NCI-H146 (cell line): ENCODE measurements at places on chromosomes 3 and 15.

DNA sequence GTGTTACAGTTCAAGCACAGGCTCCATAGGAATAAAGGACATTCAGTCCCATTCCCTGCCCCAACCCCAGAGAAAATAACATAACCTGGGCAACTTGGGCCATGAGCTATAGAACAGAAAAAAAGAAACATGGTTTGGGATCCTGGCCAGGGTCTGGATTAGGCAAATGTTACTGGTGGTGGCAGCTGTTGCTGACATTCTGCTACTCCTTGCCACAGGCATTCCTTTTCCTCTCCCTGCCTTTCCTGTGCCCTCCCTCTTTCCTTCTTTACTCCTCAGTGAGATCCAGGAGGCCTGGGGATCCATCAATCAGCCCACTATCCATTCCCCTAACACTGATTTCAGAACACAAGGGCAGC lies 129.1 kb downstream of the NTRK3 start:
- no peak for DNase-seq

DNA sequence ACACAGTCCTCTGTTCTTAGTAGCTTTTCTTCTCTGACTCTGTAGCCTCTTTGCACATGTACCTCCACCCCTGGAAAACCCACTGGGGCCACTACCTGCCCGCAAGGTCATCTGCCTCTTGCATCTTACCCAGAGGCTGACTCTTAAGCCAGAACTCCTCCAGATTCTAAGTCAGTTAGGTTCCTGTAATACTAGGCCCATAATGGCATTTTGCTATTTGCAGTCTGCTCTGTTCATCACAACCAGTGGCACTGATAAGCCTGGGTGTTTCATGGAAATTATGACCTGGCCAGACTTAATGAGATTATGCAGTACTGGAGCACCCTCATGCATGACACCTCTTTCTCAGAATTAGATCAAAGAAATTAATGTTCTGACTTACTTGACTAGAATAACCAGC lies 31.7 kb upstream of the ATG7 start:
- no peak for DNase-seq

GRCh38 chr3:48696156-48696555 lies 10.4 kb upstream of the NCKIPSD start:
- DNase-seq = no peak

- DNase-seq = no peak
Observed at GRCh38 chr3:115808816-115809215, 185.5 kb downstream of the GAP43 start.

GRCh38 chr3:143482106-143483088 lies 362.8 kb downstream of the CHST2 start:
- DNase-seq = no peak

DNA sequence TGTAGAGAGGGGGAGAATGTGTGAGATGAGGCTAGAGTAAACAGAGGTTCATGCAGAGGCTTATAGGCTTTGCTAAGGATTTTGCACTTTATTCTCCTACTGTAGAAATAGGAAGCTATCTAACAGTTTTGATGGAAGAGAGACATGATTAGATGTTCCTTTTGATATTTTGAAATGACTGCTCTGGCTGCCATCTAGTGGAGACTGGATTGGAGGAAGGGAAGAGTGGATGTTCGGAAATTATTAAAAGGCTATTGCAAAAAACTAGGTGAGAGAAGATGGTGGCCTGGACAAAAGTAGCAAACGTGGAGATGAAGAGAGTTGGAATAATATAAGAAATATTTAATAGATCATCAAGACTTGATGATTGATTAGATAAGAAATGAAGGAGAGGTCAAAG lies 42.2 kb downstream of the SYN2 start:
- DNase-seq = peak; percentile 44

DNA sequence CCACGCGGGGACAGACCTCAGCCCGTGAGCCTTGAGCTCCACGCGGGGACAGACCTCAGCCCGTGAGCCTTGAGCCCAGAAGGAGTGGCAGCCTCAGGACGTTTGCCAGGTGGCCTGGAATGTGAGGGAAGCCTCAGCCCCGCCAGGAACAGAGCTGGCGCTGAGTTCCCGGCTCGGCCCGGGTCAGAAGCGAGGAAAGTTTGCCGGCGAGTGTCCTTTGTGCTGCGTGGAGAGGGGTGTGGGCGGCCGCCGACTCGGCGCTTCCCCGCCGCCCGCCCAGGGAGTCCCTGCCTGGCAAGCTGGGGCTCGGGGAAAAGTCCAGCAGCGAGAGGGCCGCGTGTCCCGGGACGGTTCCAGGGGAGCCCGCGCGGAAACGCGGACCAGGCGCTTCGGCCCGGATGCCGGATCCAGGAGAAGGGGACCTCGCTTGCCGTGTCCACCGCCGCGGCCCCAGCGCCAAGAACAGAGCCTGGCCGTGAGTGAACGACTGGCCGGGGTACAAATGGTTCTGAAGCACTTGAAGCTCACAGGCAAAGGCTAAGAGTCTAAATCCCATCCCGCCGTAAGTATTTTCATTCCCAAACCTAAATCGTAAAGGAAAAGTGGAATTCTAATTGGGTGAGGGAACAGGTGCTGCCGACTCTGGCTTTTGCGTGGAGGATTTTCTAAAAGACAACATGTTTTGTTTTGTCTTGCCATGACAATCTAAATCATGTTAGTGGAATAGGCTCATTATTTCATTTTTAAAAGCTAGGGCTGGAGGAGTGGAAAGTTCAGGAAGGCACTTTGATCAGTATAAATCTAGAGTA lies 1.7 kb downstream of the LRRN1 start:
- DNase-seq = no peak

- peak; percentile 5 for DNase-seq
Observed at GRCh38 chr15:38414357-38414756, 39.6 kb upstream of the FAM98B start.

- peak; percentile 28 for DNase-seq
Observed at GRCh38 chr15:42364529-42364928, 5.2 kb downstream of the CAPN3 start.

GRCh38 chr3:150588027-150588830 lies 14.9 kb upstream of the SELENOT start:
- no peak for DNase-seq

DNA sequence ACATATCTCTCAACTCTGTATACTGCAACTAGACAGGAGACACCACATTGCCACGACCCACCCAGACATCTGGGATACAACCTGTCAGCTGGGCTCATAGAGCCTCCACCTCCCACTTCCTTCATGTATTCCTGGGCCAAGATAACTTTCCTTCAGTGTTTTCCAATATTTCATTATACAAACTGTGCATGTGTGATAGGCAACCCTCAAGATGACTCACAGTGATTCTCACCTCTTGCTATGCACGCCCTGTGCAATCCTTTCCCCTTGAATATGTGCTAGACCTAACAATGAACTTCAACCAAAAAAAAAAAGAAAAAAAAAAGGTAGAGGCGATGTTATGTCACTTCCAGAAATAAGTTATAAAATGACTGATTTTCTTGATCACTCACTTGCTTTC lies 138.0 kb upstream of the ALCAM start:
- no peak for DNase-seq

- DNase-seq = no peak
Observed at GRCh38 chr15:80070840-80071239, 11.4 kb downstream of the ZFAND6 start.

GRCh38 chr3:107493134-107493533 lies 29.6 kb upstream of the BBX start:
- no peak for DNase-seq

DNA sequence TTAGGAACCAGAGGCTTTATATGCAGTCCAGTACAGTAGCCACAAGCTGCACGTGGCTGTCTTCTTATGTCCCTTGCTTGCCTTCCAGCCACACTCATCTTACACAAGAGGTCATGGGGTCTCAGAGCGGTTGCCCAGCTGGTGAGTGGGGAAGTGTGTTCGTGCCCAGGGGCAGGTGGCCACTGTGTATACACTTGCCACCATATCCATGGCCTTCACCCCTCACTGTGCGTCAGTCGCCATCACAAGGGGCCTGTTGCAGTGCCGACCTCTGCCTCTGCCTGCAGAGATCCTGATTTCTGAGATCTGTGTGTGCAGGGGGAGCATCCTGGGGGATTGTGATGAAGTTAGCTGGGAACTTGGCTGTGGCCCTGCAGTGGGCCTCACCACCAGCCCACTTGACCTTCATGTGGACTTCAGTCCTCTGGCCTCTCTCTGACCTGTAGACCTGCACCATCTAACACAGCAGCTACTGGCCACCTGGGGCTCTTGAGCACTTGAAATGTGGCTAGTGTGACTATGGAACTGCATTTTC lies 43.1 kb upstream of the SACM1L start:
- no peak for DNase-seq

DNA sequence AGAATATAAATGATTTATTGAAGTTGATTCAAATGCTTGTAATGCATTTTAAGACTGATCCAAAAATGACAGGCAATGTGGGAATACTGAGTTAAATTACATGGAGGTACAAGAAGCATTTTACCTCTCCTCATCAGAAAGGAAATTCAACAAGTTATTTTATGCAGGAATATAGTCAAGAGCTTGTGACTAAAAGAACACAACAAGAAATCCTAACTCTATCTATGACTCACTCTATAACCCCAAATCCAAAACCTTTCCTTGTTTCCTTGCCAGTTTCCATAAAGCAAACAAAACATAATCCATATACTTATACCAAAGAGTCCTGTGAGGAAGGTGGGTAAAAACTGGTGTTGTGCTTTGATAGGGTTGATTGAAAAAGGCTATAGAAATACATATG lies 30.8 kb downstream of the SIN3A start:
- no peak for DNase-seq

DNA sequence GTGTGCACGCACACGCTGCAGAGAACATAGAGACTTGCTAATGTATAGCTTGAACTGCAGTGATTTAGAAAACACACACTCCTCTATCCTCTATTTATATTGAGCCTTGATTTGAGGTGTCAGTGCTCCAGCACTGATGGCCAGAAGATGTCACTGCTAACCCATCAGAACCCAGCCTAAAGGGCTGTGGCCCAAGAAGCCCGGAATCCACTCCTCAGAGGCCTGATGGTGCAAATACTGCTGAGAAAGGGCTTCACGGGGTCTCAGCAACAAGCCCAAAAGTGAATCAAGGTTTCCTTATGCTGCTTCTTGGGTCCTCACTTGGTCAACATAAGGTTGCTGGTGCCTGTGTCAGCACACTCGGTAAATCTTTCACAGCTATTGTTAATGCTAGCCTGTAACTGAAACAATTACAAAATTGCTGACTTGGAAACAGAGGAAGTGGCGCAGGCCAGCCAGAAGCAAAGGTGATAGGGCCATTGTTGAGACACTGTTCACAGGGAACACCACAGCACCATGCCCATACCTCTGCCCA lies 60.3 kb downstream of the HEG1 start:
- peak; percentile 72 for DNase-seq

GRCh38 chr15:77659350-77660321 lies 26.9 kb upstream of the LINGO1 start:
- peak; percentile 75 for DNase-seq

DNA sequence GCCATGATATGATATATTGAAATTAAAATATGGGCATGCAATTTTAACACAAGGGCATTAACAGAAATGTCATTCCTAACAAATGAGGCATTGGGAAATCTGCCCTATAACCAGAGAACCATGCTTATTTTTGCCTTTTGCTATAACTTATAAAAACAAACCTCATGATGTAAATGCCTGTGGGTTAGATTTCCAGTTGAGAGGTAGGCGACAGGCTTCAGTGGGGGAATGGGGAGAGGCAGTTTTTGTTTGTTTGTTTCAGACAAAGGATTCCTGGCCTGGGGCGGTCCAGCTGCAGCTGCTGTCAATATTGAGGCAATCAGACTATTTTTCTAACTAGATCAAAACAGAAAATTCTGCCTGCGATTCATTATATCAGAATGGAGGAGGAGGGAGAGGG lies 490.4 kb upstream of the CFAP20DC start:
- peak; percentile 83 for DNase-seq

- peak; percentile 56 for DNase-seq
Observed at GRCh38 chr3:144282313-144282712, 310.7 kb downstream of the DIPK2A start.

GRCh38 chr3:135528413-135529015 lies 437.0 kb upstream of the PPP2R3A start:
- peak; percentile 65 for DNase-seq

DNA sequence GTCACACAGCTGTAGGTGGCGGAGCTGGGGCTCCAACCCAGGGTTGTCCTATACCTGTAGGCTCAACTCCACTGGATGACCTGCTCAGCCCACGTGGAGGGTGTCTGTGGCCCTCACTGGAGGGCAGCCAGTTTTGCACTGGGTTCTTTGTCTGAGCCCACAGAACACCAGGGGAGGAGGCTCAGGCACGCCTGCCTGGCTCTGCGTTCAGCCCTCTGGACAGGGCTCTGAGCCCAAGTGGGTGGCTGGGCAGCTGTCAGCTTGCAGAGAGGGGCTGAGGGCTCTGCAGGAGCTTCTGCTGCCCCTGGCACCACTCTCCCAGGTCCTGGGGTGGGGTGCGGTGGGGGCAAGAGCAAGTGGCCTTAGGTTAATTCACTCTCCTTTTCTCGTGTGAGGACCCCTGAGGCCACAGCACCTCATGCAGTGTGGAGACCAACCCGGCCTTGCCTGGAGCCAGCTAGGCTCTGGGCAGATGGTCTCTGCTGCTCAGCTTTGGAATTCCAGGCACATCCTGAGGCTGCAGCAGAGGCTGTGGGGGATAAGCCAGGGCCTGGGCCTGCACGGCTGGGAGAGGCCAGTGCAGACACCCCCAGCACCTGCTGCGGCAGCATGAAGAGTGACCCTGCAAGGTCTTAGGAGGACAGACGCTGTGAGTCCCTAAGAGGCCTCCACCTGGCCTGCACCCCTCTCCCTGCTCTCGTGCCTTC lies 23.5 kb downstream of the DUSP7 start:
- no peak for DNase-seq

DNA sequence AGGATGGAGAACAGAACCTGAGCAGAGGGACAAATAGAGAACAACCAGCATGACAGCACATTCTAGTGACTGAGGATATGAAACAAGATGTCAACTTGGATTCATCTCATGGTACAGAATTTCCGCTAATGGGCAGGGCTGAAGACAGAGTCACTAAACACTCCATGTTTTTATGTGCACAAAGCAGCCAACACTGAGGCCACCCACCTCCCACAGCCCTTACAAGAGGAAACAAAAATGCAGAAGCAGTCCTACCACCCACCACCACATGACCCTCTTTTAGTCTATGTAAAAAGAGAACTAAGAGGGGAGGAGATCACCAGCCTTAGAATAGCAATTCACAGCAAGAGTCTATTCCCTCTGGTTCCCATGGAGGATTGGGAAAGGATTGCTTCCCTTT lies 131.4 kb upstream of the UBE2E2 start:
- DNase-seq = no peak

- DNase-seq = no peak
Observed at GRCh38 chr3:14304101-14305045, 98.0 kb upstream of the SLC6A6 start.

DNA sequence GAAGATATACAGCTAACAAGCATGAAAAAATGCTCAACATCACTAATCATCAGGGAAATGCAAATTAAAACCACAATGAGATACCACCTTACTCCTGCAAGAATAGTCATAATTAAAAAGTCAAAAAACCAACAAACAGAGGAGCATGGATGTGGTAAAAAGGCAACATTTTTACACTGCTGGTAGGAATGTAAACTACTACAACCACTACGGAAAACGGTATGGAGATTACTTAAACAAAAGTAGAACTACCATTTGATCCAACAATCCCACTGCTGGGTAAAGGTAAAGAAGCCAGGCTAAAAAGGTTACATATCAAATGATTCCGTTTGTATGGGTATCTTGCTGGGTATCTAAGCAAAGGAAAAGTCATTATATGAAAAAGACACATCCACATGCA lies 53.8 kb downstream of the STAG1 start:
- DNase-seq = no peak

GRCh38 chr3:195540027-195540426 lies 3.1 kb downstream of the PPP1R2 start:
- DNase-seq = no peak
